Testis (tissue), 5 donors: ENCODE measurements at places on chromosomes 5 and 9. TPM values are rescaled to one million over a fixed set of nuclear protein-coding genes. Genes with fewer than 3 reads are reported as not detected.

DNA sequence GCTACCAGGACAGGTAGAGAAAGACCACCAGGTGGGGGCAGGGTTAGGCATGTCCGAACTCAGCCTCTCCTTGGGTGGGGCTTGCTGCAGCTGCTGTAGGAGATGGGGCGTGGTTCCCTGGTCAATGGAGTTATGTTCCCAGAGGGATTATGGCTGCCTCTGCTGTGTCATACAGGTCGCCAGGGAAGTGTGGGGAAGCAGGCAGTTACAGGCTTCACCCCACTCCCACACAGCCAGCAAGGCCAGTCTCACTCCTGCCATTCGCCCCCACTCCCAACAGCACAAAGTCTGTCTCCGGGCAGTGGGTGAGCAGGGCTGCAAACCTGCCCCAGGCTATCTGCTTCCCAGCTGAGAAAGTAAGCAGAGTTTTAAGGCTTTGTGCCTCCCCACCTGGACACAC is 20.0 kb upstream of the CEP72 start:
- no peak overlapping the region for H3K27ac ChIP-seq
- H3K36me3 ChIP-seq = no peaks in the 10 kb centered on the region

DNA sequence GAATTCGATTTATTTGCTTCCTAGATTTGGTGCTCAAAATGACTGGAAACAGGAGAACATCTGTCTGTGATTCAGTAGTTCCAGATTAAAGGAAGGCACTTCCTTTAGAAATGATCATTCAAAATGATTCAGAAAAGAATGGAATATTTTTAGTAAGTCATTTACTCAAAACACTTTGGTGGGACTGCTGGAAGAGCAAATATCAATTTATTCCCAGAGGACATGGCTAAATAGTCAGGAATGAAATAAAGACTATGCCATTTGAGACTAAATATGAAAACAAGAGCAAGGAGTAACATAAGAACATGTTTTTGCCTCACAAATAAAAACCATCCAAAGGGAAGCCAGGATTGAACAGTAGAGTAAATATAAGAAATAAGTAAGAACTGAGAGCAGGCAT is 138.6 kb upstream of the RASA1 start:
- no peaks in the 10 kb centered on the region for H3K27me3 ChIP-seq
- H3K4me3 ChIP-seq = no peak overlapping the region
- H3K4me1 ChIP-seq = no peaks in the 10 kb centered on the region
- H3K27ac ChIP-seq = no peak overlapping the region

DNA sequence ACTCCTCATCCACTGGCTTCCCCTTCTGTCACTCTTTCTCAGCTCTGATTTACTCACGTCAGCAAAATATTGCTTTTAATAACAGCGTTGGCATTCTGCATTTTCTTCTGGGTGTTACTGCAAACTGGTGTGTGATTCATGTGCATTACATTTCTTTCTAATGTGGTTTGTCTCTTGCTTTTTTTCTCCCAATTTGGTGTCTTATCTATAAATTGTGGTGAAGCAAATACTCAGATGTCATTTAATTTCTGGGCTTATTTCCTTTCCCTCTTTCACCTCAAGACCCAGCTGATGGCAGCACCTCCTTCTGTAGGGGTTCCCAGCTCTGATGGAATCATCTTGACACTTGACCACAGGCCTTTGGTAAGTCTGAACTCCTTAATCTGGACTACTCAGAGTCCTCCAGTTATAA is 180.7 kb upstream of the ZNF618 start:
- H3K4me1 ChIP-seq = no peaks in the 10 kb centered on the region
- no peaks in the 10 kb centered on the region for H3K36me3 ChIP-seq
- DNase-seq = no peak
- H3K4me3 ChIP-seq = no peak overlapping the region

DNA sequence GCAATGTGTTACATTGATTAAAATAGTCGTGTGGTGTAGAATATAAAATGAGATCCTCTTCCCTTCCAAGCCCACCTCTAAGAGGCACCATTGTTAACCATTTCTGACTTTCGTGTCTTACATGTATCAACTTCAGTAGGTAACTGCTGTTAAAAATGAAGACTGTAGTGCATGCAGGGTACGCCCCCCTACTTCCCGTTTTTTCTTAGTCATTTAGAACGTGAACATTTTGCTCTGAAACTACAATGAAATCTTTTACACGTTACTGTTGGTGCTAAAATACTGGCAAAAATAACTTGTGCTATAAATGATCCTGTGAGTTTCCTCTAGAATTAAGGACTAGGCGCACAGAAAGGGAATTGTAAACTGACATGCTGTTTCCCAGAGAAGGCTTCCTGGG is 41.5 kb downstream of the WNK2 start:
- no peak for DNase-seq
- no peaks in the 10 kb centered on the region for H3K36me3 ChIP-seq
- H3K27me3 ChIP-seq = no peaks in the 10 kb centered on the region
- H3K27ac ChIP-seq = no peak overlapping the region
- no peaks in the 10 kb centered on the region for H3K4me1 ChIP-seq

- no peaks in the 10 kb centered on the region for H3K36me3 ChIP-seq
- peak overlapping the region; percentile 91 for H3K27ac ChIP-seq
- H3K4me1 ChIP-seq = no peaks in the 10 kb centered on the region
- no peaks in the 10 kb centered on the region for H3K27me3 ChIP-seq
These were observed 616 bp upstream of the ENC1 start for GRCh38 chr5:74640954-74641734.

DNA sequence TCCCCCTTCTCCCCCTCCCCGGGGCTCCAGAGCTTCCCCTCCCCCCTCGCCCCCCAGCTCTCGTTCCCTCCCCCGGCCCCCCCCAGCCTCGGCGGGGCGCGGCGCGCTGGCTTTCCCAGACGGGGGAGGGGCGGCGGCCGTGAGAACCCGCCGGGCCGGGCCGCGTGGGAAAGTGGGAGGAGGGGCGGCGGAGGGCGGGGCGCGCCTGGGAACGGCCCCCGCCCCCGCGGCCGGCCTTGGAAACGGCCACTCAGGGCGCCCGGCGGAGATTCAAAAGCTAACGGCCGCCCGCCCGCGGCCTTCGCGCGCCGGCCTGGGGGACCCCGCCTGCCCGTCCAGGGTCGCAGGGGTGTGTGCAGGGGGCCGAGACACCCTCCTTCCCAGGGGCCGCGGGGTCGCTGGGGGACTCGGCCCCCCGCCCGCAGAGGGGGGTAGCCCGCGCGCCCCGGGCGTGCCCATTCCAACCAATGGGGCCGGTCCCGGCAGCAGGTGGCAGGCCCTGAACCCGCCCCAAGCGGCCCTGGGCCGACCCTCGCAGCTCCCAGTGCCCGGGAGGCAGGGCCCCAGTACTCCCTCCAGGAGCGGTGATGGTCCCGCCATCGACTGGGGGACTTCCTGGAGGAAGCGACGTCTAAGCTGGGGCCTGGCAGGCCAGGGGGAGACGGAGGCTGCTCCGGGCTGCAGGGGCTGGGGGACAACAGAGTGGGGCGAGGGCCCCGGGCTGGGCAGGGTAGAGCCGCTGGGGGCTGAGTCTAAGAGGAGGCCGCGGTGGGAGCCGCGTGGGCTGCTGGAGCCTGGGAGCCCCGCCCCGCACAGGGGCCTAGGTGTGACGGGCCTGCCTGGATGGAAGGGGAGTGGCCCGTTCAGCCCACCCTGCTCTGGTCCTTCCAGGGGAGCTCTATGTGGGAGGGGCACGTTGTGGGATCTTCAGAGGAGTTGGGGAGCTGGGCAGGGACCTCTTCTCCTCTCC is 14.2 kb upstream of the NRARP start:
- H3K27me3 ChIP-seq = no peaks in the 10 kb centered on the region
- peak overlapping the region; percentile 48 for H3K4me3 ChIP-seq
- peak overlapping the region; percentile 18 for H3K27ac ChIP-seq
- peak; percentile 69 for DNase-seq
- no peaks in the 10 kb centered on the region for H3K36me3 ChIP-seq

DNA sequence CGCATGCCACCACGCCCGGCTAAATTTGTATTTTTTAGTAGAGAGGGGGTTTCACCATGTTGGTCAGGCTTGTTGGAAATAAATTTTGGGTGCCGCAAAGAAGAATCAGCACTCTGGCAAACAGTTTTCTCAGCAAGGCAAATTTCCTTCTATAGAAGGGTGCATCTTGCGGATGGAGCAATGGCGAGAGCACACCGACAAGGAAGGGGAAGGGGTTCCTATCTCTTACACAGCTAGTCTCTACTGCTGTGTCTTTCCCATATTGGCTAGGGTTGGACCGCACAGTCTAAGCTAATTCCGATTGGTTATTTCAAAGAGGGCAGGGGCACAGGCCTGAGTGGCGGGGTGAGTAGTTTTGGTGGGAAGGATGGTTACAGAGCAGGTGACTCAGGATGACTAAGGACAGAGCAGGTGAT is 707 bp downstream of the GTF3C5 start:
- no peaks in the 10 kb centered on the region for H3K36me3 ChIP-seq
- peaks cover 21% of the 10 kb centered on the region for H3K4me1 ChIP-seq
- no peaks in the 10 kb centered on the region for H3K27me3 ChIP-seq
- H3K27ac ChIP-seq = no peak overlapping the region
- no peak for DNase-seq

DNA sequence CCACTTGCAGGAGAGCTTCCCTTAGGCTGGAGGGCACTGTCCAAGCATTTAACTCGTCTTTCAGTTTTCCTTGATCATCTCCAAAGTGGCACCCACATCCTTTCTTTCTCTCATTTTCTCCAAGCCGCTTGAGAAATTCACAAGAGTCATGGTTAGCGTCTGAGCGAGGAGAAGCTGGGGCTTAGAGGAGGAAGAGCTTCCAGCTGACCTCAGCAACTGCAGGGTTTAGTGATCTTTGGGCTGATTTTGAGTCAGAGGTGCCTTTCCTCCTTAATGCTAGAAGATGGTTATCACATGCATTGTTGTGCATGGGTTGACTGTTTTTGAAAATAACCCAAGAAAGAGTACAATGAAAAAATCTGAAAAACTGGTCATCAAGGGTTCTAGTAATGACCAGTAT is 134.7 kb downstream of the GADD45G start:
- no peaks in the 10 kb centered on the region for H3K4me1 ChIP-seq
- no peaks in the 10 kb centered on the region for H3K27me3 ChIP-seq
- H3K36me3 ChIP-seq = no peaks in the 10 kb centered on the region
- no peak overlapping the region for H3K27ac ChIP-seq

Gene CD274
- polyA plus RNA-seq = 4.6 TPM

Gene PCDHA5
- polyA plus RNA-seq = 0.21 TPM

Gene EPB41L4A
- polyA plus RNA-seq = 13.3 TPM
